ENCODE measurements at places on chromosomes 12 and 14.
A peak's percentile ranks its signal among the peaks of the same experiment; 100 is the strongest.

DNA sequence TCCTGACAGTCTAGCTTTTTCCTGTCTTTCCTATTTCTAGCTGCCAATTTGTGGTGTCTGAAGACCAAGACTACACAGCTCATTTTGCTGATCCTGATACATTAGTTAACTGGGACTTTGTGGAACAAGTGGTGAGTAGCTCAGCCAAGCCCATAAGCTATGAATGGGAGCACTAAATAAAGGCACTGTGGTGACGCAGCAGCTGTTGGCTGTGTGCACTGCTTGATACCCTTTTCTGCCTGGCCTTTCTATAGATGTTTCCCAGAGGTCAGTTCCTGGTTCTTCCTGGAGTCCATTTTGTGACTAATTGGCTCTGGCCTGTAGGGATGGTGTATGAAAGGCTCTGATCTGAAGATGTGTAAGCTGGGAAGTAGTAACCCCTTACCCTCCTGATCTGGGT lies 20.5 kb downstream of the RNF10 start:
- DNase-seq, result no peak
- H3K27me3 ChIP-seq, result no peaks in the 10 kb centered on the region
- H3K4me1 ChIP-seq, result no peaks in the 10 kb centered on the region
- H3K27ac ChIP-seq, result no peak overlapping the region
- H3K4me3 ChIP-seq, result no peak overlapping the region

- DNase-seq, result no peak
- H3K36me3 ChIP-seq, result no peaks in the 10 kb centered on the region
- H3K4me3 ChIP-seq, result no peak overlapping the region
- H3K27me3 ChIP-seq, result peaks cover 20% of the 10 kb centered on the region
- no peak overlapping the region for H3K27ac ChIP-seq
Measured at GRCh38 chr14:100719976-100720520, 6.6 kb upstream of the DLK1 start.

DNA sequence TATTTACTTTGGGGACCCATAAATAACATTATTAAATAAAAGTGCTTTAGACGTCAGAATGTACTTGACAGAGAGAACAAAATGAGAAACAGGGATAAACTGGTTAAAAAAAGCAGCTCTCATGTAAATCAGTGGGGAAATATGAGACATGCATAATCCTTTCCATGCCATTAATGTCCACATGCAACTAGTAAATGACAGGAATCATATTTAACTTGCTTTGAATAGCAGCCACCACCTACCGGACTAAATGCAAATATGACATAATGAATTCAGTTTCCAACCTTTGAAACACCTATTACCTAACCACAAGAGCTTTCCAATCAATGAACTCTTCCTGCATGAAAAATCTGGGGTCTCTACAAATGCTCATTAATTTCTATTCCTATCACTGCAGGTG lies 19.6 kb downstream of the FGD6 start:
- no peaks in the 10 kb centered on the region for H3K36me3 ChIP-seq
- DNase-seq, result no peak
- H3K4me1 ChIP-seq, result peaks cover 12% of the 10 kb centered on the region
- H3K27ac ChIP-seq, result no peak overlapping the region

DNA sequence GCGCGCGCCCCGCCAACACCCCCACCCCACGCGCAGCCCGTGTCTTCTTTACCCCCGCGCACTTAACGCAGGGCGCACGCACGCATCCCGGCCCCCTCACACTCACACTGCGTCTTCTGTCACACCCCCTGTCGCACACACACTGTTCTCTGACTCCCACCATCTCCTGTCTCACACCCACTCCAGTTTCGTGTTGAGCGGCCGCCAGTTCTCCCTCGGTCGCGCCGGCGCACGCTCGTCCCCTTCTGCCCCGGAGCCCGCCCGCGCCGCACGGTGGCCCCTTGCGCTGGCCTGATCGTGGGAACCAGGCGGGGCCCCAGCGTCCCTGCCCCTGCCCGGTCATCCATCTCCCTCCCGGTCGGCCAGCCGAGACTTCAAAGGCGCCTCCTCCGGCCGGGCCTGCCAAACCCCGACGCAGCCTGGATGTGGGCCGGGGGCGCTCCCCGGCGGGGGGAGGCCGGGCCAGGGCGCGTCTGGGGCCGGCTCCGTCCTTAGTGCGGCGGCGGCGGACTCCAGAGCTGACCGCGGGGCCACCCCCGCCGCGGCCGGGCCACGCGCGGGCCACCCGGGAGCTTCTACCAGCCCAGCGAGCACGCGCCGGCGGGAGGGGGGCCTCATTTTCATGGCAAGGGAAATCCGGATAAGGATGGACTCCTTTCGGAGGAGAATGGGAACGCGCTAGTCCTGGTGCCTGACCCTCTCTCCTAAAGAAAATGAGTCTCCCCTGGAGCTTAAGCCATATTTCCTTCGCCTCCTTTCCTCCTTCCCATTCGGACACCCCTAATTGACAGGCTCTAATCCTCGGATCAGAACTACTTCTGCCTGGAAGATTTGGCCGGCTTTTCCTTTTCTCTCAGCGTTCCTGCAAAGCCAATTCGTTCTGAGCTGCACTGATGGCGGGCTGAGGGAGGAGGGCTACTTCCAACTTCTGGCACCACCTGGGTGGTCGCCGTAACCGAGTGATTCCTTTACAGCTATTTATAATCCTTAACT lies 82.0 kb upstream of the HMGA2 start:
- no peak overlapping the region for H3K27ac ChIP-seq
- H3K36me3 ChIP-seq, result peaks cover 2% of the 10 kb centered on the region

DNA sequence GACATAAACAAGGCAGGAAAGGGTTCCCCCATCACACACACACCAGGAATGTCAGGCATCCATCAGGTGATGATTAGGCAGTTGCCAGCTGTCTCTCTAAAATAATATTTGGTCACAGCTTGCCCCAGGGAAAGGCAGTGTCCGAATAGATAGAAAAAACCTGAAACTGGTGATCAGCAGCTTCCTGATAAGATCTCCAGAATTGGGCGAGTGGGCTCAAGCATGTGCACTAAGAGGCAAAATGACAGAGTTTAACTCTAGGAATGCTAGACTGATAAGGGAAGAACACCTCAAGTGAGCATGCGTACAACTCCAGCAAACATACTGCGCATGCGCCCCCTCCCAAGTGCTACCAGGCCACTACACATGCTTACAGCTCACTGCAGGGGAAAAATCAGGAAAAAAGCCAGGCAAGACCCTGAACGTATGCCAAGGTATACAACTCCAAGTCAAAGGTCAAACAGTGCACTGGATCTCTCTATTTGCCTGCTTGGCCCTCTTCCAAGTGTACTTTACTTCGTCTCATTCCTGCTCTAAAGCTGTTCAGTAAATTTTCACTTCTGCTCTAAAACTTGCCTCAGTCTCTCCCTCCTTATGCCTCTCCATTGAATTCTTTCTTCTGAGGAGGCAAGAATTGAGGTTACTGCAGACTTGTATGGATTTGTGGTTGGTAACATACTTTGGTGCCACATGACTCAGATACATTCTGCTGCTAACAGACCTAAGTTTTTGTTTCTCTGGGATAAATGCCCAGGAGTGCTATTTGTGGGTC lies 73.5 kb upstream of the VASH1 start:
- no peak overlapping the region for H3K4me3 ChIP-seq
- H3K36me3 ChIP-seq, result peaks cover 9% of the 10 kb centered on the region
- H3K27ac ChIP-seq, result no peak overlapping the region
- no peaks in the 10 kb centered on the region for H3K4me1 ChIP-seq

GRCh38 chr12:49146406-49146805 lies 15.2 kb upstream of the TUBA1B start:
- H3K27ac ChIP-seq, result no peak overlapping the region
- H3K4me3 ChIP-seq, result no peak overlapping the region
- no peaks in the 10 kb centered on the region for H3K4me1 ChIP-seq
- peaks cover 4% of the 10 kb centered on the region for H3K36me3 ChIP-seq

- DNase-seq, result no peak
- H3K27me3 ChIP-seq, result peaks cover 19% of the 10 kb centered on the region
- H3K4me1 ChIP-seq, result peaks cover 23% of the 10 kb centered on the region
- no peak overlapping the region for H3K4me3 ChIP-seq
- no peak overlapping the region for H3K27ac ChIP-seq
- H3K36me3 ChIP-seq, result no peaks in the 10 kb centered on the region
Measured at GRCh38 chr14:73249564-73250316, 12.4 kb downstream of the PAPLN start.

- DNase-seq, result peak; percentile 72
- H3K27me3 ChIP-seq, result no peaks in the 10 kb centered on the region
- H3K36me3 ChIP-seq, result peaks cover 6% of the 10 kb centered on the region
- peak overlapping the region; percentile 56 for H3K27ac ChIP-seq
Measured at GRCh38 chr12:92065018-92065499, 80.6 kb downstream of the BTG1 start.

DNA sequence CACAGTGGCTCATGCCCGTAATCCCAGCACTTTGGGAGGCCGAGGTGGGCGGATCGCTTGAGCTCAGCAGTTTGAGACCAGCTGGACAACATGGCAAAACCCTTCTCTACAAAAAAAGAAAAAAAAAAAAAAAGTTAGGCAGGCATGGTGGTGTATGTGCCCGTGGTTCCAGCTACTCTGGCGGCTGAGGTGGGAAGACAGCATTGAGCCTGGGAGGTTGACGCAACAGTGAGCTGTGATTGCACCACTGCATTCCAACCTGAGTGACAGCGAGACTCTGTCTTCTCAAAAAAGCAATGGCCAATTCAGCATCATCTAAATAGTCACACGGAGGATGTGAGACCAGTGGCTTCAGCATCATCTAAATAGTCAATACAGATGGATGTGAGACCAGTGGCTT lies 10.4 kb upstream of the SAMD4A start:
- H3K36me3 ChIP-seq, result no peaks in the 10 kb centered on the region
- no peak overlapping the region for H3K4me3 ChIP-seq
- H3K27ac ChIP-seq, result no peak overlapping the region
- no peaks in the 10 kb centered on the region for H3K4me1 ChIP-seq

DNA sequence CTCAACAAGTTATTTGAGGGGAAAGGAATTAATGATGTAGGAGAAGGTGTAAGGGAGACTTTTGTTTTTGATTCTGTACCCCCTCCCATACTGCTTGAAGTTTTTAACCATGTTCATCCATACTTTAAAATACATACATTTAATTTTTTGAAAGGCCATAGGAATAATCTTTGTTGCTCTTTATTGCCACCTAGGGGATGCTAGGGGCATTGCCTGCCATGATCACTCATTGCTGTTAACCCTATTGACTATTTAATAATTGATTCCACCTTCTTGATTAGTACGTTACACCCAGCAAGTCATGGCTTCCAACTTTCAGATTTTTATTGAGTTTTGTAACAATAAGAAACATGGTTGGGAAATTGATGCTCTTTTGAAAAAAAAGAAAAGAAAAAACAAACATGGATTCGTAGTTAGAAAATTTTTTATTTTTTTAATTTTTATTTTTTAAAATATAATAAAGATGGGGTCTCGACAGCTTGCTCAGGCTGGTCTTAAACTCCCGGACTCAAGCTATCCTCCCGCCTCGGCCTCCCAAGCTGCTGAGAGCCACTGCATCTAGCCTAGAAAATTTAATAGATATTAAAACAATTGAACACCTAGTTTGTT lies 8.5 kb upstream of the PRKAB1 start:
- H3K27me3 ChIP-seq, result no peaks in the 10 kb centered on the region
- peaks cover 7% of the 10 kb centered on the region for H3K4me1 ChIP-seq
- H3K36me3 ChIP-seq, result no peaks in the 10 kb centered on the region
- H3K4me3 ChIP-seq, result no peak overlapping the region
- DNase-seq, result peak; percentile 42

GRCh38 chr12:81530352-81530751 lies 228.8 kb downstream of the PPFIA2 start:
- H3K27ac ChIP-seq, result no peak overlapping the region
- H3K27me3 ChIP-seq, result no peaks in the 10 kb centered on the region
- no peaks in the 10 kb centered on the region for H3K36me3 ChIP-seq
